ENCODE measurements at places on chromosomes 4 and X.

DNA sequence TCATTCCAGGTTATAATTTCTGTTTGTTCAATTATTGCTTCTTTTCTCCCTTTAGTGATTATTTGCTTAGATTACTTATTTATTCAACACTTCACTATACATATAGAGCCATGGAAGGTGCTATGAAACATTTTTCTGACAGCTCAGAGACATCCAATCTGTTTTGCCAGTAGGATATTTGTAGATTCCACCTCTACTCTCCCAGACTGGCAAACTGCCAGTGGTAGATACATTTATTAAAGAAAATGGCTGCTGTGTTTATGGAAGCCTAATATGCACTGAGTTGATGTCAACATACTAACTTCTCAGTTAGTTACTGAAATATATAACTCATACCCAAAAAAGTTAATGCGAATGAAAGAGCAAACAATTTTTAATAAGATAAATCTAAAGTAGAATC, 348.6 kb downstream of the TRAM1L1 start:
- DNase-seq, result no peak

DNA sequence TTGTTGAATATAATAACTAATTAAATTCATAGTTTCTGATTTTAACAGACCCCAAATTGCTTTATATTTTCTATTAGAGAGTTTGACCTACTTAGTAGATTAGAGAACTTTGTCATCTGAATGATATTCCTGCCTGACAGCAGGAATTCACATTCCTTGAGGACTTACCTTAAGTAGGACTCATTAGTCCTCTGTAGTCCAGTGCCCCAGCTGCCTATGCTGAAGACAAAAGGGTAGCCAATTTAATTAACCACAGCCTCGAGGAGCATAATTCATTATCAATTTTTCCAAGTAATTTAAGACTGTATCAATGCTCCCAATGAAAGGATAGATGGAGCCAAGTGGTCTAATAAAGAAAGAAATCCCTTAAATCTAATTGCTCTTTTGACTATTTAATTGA, 1405.0 kb upstream of the IGFBP7 start:
- DNase-seq, result no peak

DNA sequence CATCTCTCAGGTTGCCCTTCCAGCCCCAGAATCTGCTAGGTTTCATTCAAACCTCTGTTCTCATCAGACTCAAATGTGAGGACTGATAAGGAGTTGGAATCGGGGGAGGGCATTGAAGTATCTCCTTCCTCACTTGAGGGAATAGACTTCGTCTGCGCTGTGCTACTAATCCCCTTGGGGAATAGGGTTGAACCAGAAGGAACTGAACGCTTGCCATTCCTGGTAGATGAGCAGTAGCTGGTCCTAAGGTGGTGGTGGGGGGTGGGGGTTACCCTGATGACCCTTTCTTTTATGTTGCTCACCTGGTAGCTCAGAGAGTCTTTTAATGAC, 692 bp upstream of the SLC9A7 start:
- no peak for DNase-seq

DNA sequence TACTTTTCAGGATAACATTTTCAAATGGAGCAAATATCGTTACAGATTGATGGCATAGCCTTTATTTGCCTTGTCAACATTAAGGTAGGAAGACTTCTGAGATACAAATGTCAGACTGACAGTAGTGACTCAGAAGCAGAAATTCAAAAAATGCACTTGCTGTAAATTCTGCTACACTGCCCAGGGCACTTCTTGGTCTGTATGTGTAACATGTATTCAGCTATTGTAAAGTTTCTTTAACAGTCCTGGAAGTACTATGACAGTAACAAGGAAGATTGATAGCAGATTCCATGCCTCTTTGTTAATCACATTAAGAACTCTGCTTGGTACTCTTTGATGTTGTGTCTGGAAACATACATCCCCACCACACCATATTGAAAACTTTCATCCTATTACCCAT, 69.6 kb upstream of the PCDH18 start:
- no peak for DNase-seq

All from endothelial cell (in vitro differentiated cells).